ENCODE measurements at places on chromosomes 12 and 14.

- DNase-seq: no peak
Observed at GRCh38 chr12:122545855-122546254, 18.8 kb downstream of the KNTC1 start.

DNA sequence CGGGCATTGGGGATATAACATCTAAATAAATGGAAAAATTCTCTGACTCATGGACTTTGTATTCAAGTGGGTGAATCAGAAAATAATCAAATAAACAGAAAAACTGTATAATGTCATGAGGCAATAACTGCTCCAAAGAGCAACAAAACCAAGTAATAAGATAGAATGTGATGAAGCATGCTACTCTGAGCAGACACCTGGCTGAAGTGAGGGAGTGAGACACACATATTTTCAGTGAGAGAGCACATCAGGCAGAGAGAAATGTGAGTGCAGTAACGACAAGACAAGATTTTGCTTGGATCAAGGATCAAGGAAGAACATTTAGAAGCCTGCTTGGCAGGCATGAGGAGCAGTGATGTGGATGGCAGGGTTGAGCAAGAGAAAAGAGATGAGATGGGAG, 75.8 kb upstream of the CCDC91 start:
- no peak for DNase-seq

GRCh38 chr14:43903209-43903608, 603.9 kb downstream of the FSCB start:
- DNase-seq: no peak

- no peak for DNase-seq
Observed at GRCh38 chr12:22357531-22357930, 23.0 kb upstream of the ST8SIA1 start.

GRCh38 chr12:131124487-131125280, 171.0 kb downstream of the ADGRD1 start:
- no peak for DNase-seq

DNA sequence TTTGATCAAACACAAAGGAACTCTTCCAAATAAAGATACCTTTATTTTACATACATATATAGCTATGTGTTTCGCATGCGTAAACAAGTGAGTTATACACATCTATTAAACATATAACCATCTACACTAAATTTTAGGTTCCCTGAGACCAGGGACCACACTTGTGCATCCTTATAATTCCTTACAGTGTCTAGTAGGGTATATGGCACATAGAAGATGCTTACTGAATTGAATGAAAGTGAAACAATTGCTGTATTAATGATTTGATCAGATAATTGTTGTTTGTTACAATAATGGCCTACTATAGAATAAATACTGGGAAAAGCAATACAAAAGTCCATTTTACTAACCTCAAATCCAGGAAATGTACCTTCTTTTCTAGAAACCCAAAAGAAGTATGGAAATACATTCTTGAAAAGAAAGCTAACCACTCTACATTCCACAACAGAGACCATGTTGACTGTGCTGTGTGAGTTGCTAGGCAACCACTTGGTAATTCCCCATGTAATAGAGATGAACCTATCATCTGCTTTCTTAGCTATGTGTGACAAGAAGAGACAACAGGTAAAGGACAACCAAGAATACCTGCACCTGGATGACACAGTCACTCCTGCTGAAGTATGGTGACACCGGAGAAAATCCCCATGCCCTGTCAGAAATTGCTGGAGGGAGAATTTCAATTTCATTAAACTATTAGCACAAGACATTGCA, 11.9 kb upstream of the CIPC start:
- DNase-seq: no peak

DNA sequence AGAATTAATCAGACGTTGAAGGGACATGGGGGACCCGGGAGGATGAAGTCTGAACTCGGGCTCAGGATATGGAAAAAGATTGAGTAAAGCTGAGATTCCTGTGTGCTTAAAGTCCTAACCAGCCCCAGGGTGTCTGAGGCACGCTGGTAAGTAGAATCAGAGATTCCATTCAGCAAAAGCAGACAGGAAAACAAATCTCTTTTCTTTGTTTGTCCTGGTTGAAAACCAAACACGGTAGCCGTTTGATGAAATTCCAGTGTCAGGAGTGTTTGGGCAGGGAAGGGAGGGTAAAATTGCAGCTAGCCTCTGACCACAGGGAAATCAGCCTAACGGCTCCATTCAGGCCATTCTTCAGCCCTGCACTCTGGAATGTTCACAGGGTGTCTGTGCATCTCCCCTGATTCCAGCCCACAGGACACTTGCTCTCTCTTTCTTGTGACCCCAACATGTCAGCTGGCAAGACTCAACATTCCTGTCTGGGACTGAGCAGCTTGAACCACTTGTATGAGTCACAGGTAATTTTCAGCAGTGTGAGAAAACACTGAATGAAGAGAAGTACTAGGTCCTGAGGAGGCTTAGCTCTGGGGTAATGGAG, 31.0 kb downstream of the NINJ2 start:
- no peak for DNase-seq

DNA sequence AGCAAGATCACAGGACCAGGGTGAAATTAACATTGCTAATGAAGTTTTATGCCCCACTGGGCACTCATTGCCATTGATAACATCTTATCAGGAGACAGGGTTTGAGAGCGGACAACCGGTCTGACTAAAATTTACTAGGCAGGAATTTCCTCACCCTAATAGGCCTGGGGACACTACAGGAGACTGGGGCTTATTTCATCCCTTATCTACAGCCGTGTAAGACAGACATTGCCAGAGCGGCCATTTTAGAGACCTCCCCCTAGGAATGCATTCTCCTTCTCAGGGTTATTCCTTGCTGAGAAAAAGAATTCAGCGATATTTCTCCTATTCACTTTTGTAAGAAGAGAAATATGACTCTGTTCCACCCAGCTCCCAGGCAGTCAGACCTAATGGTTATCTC, 8.3 kb downstream of the OR4K17 start:
- no peak for DNase-seq
